ENCODE measurements at places on chromosomes 1 and 21. TPM values are rescaled to one million over a fixed set of nuclear protein-coding genes. Genes with fewer than 3 reads are reported as not detected.

DNA sequence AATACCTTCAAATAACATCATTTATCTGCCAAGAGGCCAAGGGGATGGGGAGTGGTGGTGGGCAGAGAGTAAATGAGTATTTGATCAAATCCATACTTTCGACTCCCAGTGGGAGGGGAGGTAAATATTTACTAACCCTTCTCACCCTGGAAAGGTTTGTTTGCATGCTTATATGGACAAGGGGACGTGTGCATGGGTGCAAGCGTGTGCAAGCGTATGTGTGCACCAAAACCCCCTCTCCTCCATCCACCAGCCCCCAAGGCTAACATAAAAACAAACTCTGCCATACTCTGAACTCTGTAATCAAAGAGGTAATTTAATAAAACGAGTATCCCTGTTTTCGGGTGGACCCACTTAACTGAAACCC is 58.0 kb downstream of the SYF2 start:
- no peak for DNase-seq
- no peaks in the 10 kb centered on the region for H3K4me1 ChIP-seq
- H3K27ac ChIP-seq, result no peak overlapping the region
- H3K27me3 ChIP-seq, result no peaks in the 10 kb centered on the region
- H3K4me3 ChIP-seq, result no peak overlapping the region

DNA sequence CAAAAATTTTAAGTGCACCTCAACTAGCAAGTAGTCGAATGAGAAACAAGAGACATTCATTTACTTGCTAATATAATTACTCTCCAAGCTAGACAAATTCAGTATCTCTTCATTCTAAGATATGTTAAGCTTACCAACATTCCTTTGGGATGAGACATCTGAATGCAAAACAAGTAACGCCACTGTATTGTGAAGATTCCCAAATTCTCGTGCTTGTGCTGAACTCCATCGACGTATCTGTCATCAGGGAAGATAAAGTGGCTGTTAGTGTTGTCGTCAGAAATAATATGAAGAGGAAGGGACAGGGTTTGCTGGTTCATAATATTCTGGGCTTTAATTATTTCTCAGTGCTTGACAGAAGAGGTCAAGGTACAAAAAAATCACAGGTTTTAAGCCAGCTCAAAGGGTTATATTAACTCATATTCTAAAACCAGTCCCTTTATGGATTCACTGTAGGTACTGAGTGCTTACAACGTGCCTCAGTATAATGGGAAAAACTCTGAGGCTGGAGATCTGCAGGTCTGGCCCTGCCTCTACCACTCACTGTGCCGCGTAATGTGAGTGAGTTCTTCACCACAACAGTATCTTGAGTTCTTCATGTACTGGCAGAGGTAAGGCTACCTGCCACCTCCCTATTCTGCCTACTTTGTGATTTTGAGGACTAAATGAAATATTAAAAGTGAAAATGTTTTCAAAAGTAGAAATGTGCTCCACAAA is 42.0 kb downstream of the PCSK9 start:
- no peak for DNase-seq
- peaks cover 26% of the 10 kb centered on the region for H3K36me3 ChIP-seq
- no peaks in the 10 kb centered on the region for H3K27me3 ChIP-seq
- peaks cover 4% of the 10 kb centered on the region for H3K4me1 ChIP-seq
- H3K27ac ChIP-seq, result peak overlapping the region; percentile 18

DNA sequence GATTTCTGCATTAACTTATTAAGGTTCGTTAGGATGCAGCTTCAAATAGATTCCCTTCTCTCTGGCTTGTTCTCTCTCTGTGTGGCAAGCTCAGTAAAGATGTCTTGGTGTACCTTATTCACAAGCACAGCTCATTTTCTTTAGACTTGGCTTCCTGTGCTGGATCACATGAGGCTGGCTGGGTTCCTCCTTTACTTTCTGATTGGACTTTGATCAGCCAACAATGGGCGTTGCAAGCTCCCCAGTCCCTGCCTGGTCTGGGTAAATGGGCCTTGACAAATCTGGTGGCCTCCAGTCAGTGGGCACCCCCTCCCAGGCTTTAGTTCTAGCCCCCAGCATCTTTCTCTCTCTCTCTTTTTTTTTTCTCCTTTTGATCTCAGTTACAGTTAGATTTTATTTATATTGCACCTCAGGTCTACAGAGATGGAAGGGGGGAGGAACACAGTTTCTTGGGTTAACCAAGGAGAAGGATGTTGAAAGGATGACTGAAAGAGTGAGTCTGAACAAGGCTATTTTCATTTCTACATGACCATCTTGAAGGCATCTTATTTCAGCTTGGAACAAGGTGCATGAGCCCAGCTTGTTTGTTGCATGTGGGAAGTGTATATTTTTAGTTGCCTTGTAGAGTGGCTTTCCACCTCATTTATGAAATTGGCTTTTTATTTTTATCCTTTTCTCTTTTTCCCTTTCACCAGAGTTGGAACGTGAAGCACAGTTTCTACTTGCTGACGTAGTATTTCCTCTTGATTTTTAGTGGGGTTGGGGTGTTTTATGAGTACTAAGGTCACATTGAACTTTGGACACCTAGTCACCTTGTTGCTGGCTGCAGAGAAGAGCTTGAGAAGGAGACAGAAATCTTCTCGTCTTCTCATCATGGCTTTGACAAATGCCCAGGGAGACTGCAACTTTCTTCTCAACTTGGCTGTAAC is 77.1 kb downstream of the PBX1 start:
- H3K27ac ChIP-seq, result no peak overlapping the region
- no peaks in the 10 kb centered on the region for H3K36me3 ChIP-seq
- H3K27me3 ChIP-seq, result peaks cover 17% of the 10 kb centered on the region
- no peak overlapping the region for H3K4me3 ChIP-seq
- no peaks in the 10 kb centered on the region for H3K4me1 ChIP-seq

Gene AUNIP
- total RNA-seq, result 4.2 TPM

Gene SPRR2G
- total RNA-seq, result not detected

Gene LRRC3
- 0.88 TPM for total RNA-seq

Measured in natural killer cell treated with Interleukin-12 subunit alpha and Interleukin-12 subunit beta and Interleukin-15 and Interleukin-18, amount 100 ng/mL, for 72 hours (primary cell).